ENCODE measurements at places on chromosomes 7 and 10. TPM values are rescaled to one million over a fixed set of nuclear protein-coding genes. Genes with fewer than 3 reads are reported as not detected.

ZNF467 gene
- 2.2 TPM for total RNA-seq

DNA sequence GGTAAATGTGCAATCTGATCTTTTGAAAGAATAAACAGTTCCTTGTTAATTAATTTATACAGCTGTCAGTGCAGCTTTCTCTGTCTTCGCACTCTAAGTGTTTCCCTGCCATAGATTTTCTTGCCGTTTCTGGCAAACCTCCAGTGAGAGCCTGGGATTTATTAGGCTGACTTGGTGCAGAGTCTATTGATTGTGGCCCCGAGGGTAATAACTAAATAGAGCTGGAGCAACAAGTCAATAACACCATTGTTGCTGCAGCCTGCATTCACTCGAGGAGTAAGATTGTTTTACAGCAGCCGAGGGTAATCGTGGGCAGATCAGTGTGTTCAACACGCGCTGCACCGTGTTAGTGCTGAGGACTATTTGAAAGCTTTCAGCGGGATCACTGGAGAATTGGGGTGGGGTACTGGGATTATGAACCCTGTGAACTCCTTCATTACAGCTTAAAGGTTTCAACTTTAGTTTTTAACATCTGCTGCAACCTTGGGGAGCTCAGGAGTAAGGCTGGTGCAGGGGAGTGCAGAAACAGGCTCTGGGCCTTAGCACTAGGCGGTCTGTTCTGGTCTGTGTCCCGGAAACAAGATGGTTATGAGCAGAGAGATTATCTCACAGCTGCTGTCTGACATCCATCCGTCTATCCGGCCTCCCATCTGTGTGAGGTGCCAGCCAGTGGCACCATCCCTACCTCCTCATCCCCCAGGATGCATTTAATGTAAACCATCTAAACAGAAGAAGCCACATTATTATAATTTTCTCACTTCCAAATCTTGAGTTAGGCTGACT is 174.0 kb upstream of the TCF7L2 start:
- no peak for DNase-seq

NUDT5 gene
- 5.2 TPM for total RNA-seq

PTPRZ1 gene
- total RNA-seq: not detected

DNA sequence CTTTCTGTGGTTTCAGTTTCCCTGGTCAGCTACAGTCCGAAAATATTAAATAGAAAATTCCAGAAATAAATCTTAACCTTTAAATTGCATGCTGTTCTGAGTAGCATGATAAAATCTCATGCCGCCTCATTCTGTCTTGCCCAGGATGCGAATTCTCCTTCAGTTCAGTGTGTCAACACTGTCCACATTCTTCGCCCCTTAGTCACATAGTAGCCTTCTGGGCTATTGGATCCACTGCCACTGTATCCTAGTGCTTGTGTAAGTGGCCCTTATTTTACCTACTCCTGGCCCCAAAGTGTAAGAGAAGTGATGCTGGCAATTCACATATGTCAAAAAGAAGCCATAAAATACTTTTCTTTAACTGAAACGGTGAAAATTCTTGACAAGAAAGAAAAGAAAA is 129.6 kb downstream of the ZWINT start:
- DNase-seq: no peak

- DNase-seq: no peak
These were observed 257.2 kb downstream of the CTNNA3 start for GRCh38 chr10:67438605-67439304.
